Endothelial cell of umbilical vein (primary cell): ENCODE measurements at places on chromosomes 3 and 15. TPM values are rescaled to one million over a fixed set of nuclear protein-coding genes. Genes with fewer than 3 reads are reported as not detected.

Gene TRPM1
- total RNA-seq: 0.53 TPM in 1 of 2 replicates, not detected in the other

DNA sequence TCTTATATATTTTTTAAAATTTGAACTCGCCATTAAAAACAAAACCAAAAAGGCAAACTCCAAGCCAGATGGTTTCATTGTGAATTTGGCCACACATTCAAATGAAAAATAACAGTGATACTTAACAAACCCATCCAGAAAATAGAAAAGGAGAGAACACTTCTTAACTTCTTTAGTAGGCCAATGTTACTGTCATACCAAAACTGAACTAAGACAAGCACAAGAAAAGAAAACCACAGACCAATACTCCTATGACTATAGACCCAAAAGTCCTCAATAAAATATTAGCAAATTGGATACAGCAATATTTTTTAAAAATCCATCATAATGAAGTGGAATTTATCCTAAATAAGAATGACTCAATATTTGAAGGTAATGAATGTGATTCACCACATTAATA lies 73.5 kb upstream of the ALDH1A3 start:
- no peak overlapping the region for H3K4me3 ChIP-seq
- no peak overlapping the region for H3K27ac ChIP-seq
- H3K27me3 ChIP-seq: peaks cover 2% of the 10 kb centered on the region
- DNase-seq: no peak

DNA sequence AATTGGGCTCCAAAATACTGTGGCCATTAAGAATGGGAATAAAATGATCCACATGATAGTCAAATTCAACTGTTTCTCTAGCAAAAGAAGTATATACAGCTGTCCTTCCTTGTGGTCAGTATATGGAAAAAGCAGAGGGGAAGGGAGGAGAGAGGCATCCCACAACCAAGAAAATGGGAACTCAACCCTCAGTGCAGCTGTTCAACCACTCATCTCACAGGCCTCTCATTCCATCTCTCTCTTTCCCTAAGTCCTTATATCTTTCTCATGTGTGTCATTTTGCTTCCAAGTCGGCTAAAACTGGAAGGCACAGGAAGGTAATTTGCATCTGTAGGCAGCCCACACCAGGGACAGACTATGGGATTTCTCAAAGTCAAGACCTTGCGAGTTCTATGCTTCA lies 27.5 kb downstream of the AVEN start:
- H3K36me3 ChIP-seq: no peaks in the 10 kb centered on the region
- no peak overlapping the region for H3K27ac ChIP-seq
- no peak overlapping the region for H3K4me3 ChIP-seq
- DNase-seq: no peak
- no peaks in the 10 kb centered on the region for H3K4me1 ChIP-seq

DNA sequence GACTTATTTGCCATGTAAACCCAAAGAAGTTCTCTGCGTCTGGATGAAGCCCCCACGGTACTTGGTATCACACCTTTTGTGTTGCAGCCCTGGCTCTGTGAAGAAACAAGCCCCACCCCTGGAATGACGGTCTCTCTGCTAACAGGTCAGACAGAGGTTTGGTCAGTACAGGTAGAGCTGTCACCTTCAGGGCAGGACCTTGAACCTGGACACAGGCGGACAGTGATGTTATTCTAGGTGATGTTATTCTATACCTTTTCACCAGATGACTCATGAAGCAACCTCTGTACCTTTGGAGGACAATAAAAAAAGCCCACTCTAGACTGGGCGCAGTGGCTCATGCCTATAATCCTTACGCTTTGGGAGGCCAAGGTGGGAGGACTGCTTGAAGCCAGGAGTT lies 11.0 kb upstream of the GMPPB start:
- no peaks in the 10 kb centered on the region for H3K27me3 ChIP-seq
- no peak for DNase-seq
- H3K27ac ChIP-seq: no peak overlapping the region
- H3K4me3 ChIP-seq: no peak overlapping the region
- no peaks in the 10 kb centered on the region for H3K4me1 ChIP-seq

DNA sequence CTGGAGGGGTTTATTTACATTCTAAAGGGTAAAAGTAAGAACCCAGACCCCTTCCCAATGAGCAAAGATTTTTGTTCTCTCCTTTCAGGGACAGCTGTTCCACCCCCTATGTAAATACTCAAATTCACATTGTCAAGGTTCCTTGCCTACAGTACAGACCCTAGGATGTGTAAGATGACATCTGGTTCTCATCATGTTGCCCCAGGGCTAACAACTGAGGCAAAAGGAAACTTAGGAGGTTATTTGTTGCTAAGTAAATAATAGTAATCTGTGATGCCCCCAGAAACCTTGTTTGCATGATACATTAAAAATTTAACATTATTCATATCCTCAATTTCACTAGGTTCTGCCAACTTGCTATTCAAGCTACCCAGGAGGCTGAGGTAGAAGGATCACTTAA lies 135.0 kb upstream of the CCNL1 start:
- DNase-seq: no peak
- H3K36me3 ChIP-seq: no peaks in the 10 kb centered on the region

Gene CCDC54
- not detected in 2 replicates for total RNA-seq

Gene TFDP2
- total RNA-seq: 21.5 and 23.6 TPM in 2 replicates

GRCh38 chr3:59364496-59364895 lies 314.7 kb upstream of the CFAP20DC start:
- H3K4me3 ChIP-seq: no peak overlapping the region
- H3K4me1 ChIP-seq: no peaks in the 10 kb centered on the region
- no peaks in the 10 kb centered on the region for H3K27me3 ChIP-seq
- no peaks in the 10 kb centered on the region for H3K36me3 ChIP-seq
